Pancreas (tissue), 10 donors: ENCODE measurements at places on chromosomes 3 and 15. TPM values are rescaled to one million over a fixed set of nuclear protein-coding genes. Genes with fewer than 3 reads are reported as not detected.

The AMOTL2 gene
- polyA plus RNA-seq, result 17.9 TPM

DNA sequence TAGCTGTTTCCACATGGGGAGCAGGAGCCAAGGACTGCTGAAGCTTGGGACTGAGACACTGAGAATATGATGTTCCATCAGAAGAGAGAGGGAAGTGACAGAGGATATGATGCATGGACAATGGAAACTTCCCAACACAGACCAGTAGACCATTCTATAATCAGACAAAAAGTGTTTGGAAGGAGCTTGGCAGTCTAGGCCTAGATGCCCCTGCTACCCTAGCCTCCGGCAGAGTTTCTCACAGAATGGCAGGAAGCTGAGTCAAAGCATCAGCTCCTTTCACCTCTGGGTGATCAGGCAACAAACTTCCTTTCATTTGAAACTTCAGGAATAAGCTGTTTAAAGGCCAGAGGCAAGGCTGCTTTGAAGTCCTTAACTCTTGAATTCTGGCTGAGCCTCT lies 222.0 kb downstream of the NEK10 start:
- H3K4me3 ChIP-seq, result no peak overlapping the region
- H3K36me3 ChIP-seq, result no peaks in the 10 kb centered on the region
- H3K27ac ChIP-seq, result no peak overlapping the region
- no peak for DNase-seq
- H3K27me3 ChIP-seq, result no peaks in the 10 kb centered on the region

The ARL14 gene
- polyA plus RNA-seq, result 5.8 TPM

The TMEM207 gene
- polyA plus RNA-seq, result not detected

The SPATA12 gene
- polyA plus RNA-seq, result not detected

- no peak for DNase-seq
- H3K27ac ChIP-seq, result no peak overlapping the region
- H3K36me3 ChIP-seq, result no peaks in the 10 kb centered on the region
- no peaks in the 10 kb centered on the region for H3K4me1 ChIP-seq
These were observed 15.9 kb downstream of the LMCD1 start for GRCh38 chr3:8517487-8517886.

GRCh38 chr3:171456765-171457606 lies 3.2 kb downstream of the TNIK start:
- H3K4me1 ChIP-seq, result peaks cover 14% of the 10 kb centered on the region
- H3K36me3 ChIP-seq, result no peaks in the 10 kb centered on the region
- H3K27me3 ChIP-seq, result no peaks in the 10 kb centered on the region
- H3K27ac ChIP-seq, result no peak overlapping the region

The FBXO40 gene
- not detected for polyA plus RNA-seq

- no peaks in the 10 kb centered on the region for H3K27me3 ChIP-seq
- no peak overlapping the region for H3K4me3 ChIP-seq
- H3K4me1 ChIP-seq, result no peaks in the 10 kb centered on the region
- H3K36me3 ChIP-seq, result no peaks in the 10 kb centered on the region
- no peak overlapping the region for H3K27ac ChIP-seq
- DNase-seq, result no peak
These were observed 86.7 kb downstream of the THBS1 start for GRCh38 chr15:39667382-39668127.

- DNase-seq, result no peak
- H3K27ac ChIP-seq, result no peak overlapping the region
- no peaks in the 10 kb centered on the region for H3K36me3 ChIP-seq
- no peak overlapping the region for H3K4me3 ChIP-seq
- H3K4me1 ChIP-seq, result no peaks in the 10 kb centered on the region
These were observed 449.0 kb upstream of the LMCD1 start for GRCh38 chr3:8052659-8053058.

DNA sequence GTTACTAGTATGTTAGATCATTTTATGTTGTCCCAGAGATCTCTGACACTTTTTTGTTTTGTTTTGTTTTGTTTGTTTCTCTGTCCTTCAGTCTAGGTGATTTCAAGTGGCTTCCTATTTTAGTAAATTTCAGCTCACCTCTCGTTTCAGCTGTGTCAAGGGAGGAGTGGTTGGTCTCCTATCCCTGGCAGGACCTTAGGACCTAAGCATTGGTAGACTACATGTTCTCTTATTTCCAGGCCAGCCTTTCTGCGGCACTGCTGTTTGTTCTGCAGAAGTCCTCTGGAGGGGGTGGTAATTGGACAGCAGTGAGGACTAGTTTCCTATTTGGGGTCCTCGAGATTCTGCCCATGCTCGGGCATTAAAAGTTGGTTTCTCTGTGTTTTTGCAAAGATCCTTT lies 31.8 kb downstream of the MGA start:
- no peak for DNase-seq
- no peaks in the 10 kb centered on the region for H3K4me1 ChIP-seq
- no peak overlapping the region for H3K27ac ChIP-seq

The ST8SIA2 gene
- 0.02 TPM for polyA plus RNA-seq

- H3K4me1 ChIP-seq, result no peaks in the 10 kb centered on the region
- no peak overlapping the region for H3K27ac ChIP-seq
- H3K4me3 ChIP-seq, result no peak overlapping the region
- DNase-seq, result no peak
- no peaks in the 10 kb centered on the region for H3K36me3 ChIP-seq
- peaks cover 15% of the 10 kb centered on the region for H3K27me3 ChIP-seq
These were observed 4.0 kb upstream of the ITGA11 start for GRCh38 chr15:68435966-68436365.

The GOLGA8T gene
- polyA plus RNA-seq, result 0.21 TPM

The GPR62 gene
- polyA plus RNA-seq, result not detected

- no peaks in the 10 kb centered on the region for H3K27me3 ChIP-seq
- no peaks in the 10 kb centered on the region for H3K36me3 ChIP-seq
- H3K4me3 ChIP-seq, result no peak overlapping the region
- H3K27ac ChIP-seq, result no peak overlapping the region
- H3K4me1 ChIP-seq, result peaks cover 14% of the 10 kb centered on the region
These were observed 52.6 kb downstream of the UACA start for GRCh38 chr15:70710714-70711113.

DNA sequence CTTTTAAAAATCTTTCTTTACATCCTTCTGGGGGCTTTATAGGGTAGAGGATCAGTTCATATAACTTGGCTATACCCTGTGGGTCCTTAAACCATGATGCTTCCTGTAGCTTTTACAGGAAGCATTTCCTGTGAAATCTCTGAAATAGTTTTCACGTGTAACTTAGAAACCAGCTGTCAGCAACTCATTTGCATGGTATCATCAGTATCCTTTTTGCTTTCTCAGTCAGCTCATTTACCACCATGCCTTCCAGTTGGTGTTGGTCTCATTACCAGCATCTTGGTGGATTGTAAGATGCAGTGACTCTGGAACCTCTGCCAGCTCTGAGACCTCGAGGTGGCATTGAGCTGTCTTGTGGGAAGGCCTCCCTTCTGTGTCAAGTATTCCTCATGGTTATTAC lies 96.7 kb upstream of the MYZAP start:
- H3K36me3 ChIP-seq, result no peaks in the 10 kb centered on the region
- H3K4me1 ChIP-seq, result peaks cover 33% of the 10 kb centered on the region

DNA sequence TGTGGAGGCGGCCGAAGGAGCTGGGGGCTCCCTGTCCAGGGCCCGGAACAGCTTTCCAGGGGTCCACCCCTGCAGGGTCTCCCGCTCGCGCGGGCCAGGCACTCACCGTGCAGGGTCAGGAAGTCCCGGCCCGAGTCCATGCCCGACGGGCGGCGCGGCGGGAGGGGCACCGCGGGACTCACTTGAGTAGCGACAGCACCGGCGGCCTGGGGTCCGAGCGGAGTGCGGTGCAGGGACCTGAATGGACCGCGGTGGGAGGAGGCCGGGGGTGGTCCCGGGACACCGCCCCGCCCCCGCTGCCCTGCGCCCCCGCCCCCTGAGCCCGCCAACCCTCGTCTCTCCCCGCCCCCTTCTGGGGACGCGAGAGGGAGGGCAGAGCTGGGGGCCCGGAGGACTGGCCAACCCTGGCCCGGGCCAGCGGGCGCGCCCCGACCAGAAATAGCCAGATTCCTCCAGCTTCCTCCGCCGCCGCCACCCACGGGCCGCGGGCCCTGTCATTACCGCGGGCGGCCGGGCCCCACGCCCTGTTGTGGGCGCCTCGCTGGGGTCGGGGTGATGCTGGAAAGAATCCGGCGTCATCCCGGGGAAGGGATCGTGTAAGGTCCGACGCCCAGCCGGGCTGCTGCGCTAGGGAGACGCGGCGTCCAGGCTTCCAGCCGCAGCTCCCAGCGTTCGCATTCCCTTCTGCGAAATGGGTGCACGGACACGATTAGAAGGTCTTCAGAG lies at the start of gene PLCD1:
PLCD1 (minus strand) TSS at position 243 of the 726 bp plus-strand sequence; CDS start at position 140, 103 bp downstream.
- H3K4me3 ChIP-seq, result peak within 1 kb of the TSS; percentile 17
- H3K36me3 ChIP-seq, result no peaks in the 10 kb centered on the region
- H3K4me1 ChIP-seq, result peaks cover 8% of the 10 kb centered on the region
- no peaks in the 10 kb centered on the region for H3K27me3 ChIP-seq

The FANCD2 gene
- 2.6 TPM for polyA plus RNA-seq

The CYP11A1 gene
- 0.09 TPM for polyA plus RNA-seq

The POLQ gene
- polyA plus RNA-seq, result 0.04 TPM

DNA sequence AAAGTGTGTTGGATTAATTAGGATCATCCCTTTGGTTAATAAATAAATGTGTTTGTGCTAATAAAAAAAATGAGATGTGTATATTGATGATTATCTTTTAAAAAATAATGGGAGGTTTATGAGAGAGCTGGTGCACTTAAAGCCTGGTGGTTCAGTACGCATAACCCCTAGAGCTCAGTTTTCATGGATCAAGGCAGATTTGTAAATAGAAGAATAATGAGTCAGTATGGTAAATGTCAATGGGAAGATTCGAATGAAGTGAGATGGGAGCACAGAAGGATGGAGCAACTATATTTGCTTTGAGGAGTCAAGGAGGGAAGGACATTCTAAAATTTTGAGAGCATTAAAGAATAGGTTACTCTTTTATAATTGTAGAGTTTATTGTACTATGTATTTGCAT lies 35.4 kb downstream of the AKAP13 start:
- H3K36me3 ChIP-seq, result no peaks in the 10 kb centered on the region
- no peak overlapping the region for H3K4me3 ChIP-seq
- H3K27me3 ChIP-seq, result no peaks in the 10 kb centered on the region
- H3K4me1 ChIP-seq, result peaks cover 42% of the 10 kb centered on the region

DNA sequence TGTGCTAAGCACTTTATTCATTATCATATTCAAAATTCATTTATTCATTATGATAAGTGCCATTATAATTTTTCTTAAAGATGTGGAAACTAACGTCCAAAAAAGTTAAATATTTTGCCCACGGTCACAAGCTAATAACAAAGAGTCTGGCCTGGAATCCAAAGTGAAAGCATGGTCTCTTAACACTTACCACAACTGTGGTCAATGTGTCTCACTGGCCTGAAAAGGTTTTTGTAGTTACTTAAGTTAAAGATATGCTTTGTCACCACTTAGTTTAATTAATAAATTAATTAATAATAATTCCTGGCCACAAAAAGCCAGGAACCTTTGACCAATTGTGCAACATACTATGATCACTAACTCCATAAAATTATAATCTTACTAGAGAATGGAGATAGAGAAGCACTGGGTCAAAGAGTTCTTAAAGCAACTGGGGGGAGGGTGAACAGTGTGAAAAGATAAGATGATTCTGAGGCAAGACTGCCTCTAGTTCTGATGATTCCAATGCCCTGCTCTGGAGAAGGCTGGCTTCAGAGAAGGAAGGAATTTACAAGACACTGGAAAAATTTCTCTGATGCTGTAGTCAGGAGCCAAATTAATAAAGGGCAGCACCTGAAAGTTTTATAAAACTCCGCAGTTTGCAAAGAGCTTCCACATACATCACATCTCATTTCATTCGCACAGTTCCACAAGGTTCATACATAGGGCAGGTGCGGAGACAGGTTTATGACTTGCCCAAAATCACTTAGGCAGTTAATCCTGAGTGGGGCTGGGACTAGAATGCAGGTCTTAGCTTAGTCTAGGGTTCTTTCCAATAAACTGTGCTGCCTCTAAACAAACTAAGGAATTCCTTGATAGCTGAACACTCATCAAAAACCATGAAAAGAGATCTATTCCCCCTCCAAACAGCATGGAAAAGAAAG lies 32.5 kb downstream of the NPTN start:
- H3K4me3 ChIP-seq, result no peak overlapping the region
- no peaks in the 10 kb centered on the region for H3K36me3 ChIP-seq
- no peaks in the 10 kb centered on the region for H3K27me3 ChIP-seq
- H3K4me1 ChIP-seq, result peaks cover 23% of the 10 kb centered on the region
- peak overlapping the region; percentile 0 for H3K27ac ChIP-seq
- DNase-seq, result no peak

DNA sequence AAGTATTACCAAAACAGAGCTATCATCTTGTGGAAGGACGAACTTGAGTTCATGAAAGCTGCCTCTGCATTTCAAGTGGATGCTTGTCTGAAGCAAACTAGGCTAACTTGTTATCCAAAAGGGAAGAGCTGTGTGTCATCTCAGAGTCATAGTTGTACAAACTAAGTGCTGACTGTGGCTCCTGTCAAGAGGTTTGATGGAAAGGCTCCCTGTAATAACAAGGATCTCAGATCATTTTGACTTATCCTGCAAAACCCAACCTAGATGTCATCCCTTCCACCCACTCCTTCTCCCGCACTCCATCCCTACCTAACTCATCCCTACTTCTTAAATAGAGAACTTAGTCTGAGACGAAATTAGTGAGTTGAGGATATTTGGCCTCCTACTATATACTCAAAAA lies 110.8 kb downstream of the NR2E3 start:
- no peaks in the 10 kb centered on the region for H3K27me3 ChIP-seq
- no peaks in the 10 kb centered on the region for H3K36me3 ChIP-seq
- H3K27ac ChIP-seq, result no peak overlapping the region
- no peaks in the 10 kb centered on the region for H3K4me1 ChIP-seq
- no peak for DNase-seq
- H3K4me3 ChIP-seq, result no peak overlapping the region

The GATM gene
- 367 TPM for polyA plus RNA-seq

DNA sequence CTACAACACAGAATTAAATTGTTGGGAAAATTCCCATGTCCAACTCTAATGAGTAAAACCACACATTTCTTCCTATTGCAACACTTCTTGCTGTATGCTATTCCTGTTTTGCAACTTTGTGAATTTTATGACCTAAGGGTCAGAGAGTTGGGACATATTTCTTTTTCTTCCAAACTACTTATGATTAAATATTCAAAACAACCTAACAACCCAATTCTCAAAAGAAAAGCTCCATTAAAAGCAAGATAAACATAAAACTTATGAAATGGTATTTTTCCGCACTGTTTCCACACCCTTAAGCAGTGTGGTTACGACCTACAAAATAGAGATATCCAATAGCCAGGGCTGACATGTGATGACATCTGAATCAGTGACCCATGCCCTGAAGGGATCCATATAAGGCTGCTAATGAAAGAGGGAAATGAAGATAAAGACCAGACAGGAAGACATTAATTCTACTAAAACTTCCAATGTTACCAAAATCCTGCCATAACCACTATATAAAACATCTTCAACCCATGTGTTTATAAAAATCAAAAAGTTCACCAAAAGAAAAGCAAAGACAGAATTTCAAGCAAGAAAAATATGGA lies 45.6 kb downstream of the DMXL2 start:
- H3K27me3 ChIP-seq, result no peaks in the 10 kb centered on the region
- H3K36me3 ChIP-seq, result no peaks in the 10 kb centered on the region
- no peak for DNase-seq
- H3K4me1 ChIP-seq, result no peaks in the 10 kb centered on the region
- H3K4me3 ChIP-seq, result no peak overlapping the region

The ZBTB20 gene
- 16.0 TPM for polyA plus RNA-seq

GRCh38 chr3:177015881-177016280 lies 181.4 kb downstream of the TBL1XR1 start:
- H3K36me3 ChIP-seq, result no peaks in the 10 kb centered on the region
- no peak for DNase-seq
- H3K27ac ChIP-seq, result no peak overlapping the region

The GOLGA8H gene
- 1.6 TPM for polyA plus RNA-seq
